ENCODE measurements at places on chromosomes 11 and 22.

- peak; percentile 30 for DNase-seq
Measured at GRCh38 chr11:115578275-115578674, 74.1 kb upstream of the CADM1 start.

- no peak for DNase-seq
Measured at GRCh38 chr22:21103633-21104032, 57.9 kb downstream of the LRRC74B start.

- DNase-seq, result no peak
Measured at GRCh38 chr22:49553076-49553475, 274.6 kb downstream of the BRD1 start.

GRCh38 chr11:97259884-97260283, 870.1 kb downstream of the JRKL start:
- DNase-seq, result no peak

- no peak for DNase-seq
Measured at GRCh38 chr11:76781807-76782530, 1.2 kb upstream of the TSKU start.

- DNase-seq, result peak; percentile 77
Measured at GRCh38 chr11:112248201-112248600, 12.5 kb downstream of the PLET1 start.

DNA sequence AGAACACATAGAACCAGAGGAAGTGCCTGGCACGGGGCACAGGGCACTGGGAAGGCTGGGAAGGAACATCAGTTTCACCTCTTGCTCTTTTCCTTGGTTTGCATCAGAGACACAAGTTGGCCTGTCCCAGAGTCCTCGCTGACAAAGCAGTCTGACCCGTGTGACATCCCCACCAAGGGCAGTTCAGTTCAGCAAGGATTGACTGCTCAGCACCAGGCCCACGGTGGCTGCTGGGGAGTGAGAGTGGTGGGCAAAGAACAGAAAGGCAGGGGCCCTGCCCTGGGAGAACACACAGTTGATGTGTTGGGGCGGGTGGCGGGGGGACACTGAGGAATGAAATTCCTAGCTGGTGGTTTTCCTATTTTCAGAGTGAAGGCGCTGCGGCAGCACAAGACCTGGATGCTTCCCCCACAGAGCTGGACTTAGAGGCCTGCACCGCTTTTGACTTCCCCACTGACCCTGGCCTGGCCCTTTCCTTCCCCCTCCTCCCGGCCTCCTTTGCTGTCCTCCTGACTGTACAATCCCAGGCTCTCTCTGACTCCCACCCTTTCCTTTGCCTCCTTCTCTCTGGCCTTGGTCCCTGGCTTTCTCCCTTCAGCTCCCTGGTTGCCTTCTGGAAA, 2.2 kb upstream of the TMPRSS13 start:
- DNase-seq, result no peak

- DNase-seq, result no peak
Measured at GRCh38 chr11:32781721-32782120, 12.7 kb downstream of the CCDC73 start.

GRCh38 chr11:109071712-109072524, 350.1 kb upstream of the C11orf87 start:
- DNase-seq, result no peak

- DNase-seq, result peak; percentile 64
Measured at GRCh38 chr11:64233913-64234586, at the start of gene VEGFB. Gene VEGFB, plus strand, starts transcription at chr11:64234584. Its CDS starts 250 bp downstream, at chr11:64234834.

GRCh38 chr11:84714316-84714780, 912.8 kb downstream of the DLG2 start:
- peak; percentile 68 for DNase-seq

GRCh38 chr22:35660291-35661127, 12.3 kb downstream of the APOL6 start:
- peak; percentile 43 for DNase-seq

DNA sequence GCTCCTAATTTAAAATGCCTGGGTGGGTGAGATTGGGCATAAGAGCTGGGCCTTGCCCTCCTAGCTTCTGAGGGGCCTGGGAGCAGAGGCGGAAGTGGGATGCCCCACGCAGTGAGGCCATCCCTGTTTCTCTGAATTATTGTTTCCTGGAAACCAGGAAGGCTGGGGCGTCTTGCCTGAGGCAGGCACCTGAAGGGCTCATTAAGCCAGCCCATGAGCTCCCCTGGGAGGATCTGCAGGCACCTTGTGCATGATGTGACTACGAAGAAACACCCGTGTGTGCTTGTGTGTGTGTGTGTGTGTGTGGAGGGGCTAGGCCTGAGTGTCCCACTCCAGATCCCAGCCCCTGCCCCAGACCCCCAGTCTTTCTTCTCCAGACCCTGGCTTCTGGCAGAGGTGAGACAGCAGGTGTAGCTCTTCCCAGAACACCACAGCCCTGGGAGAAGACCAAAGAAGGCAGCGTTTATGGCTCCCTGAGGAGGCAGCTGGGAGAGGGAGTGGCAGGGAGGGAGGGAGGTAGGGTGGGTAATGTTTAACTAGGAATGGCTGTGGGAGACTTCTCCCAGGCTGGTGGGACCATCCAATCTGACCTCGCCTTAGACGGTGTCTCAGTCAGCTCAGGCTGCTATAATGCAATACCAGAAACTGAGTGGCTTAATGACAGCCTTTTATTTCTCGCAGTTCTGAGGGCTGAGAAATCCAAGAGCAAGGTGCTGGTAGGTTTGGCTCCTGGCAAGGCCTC, 2.1 kb upstream of the BATF2 start:
- DNase-seq, result peak; percentile 70

GRCh38 chr11:70423523-70424505, 25.5 kb downstream of the CTTN start:
- peak; percentile 88 for DNase-seq

GRCh38 chr11:128955636-128956035, 13.0 kb upstream of the TP53AIP1 start:
- DNase-seq, result no peak

Measured in kidney tubule cell (primary cell).